ENCODE measurements at places on chromosomes 1 and 21.
A peak's percentile ranks its signal among the peaks of the same experiment; 100 is the strongest.

DNA sequence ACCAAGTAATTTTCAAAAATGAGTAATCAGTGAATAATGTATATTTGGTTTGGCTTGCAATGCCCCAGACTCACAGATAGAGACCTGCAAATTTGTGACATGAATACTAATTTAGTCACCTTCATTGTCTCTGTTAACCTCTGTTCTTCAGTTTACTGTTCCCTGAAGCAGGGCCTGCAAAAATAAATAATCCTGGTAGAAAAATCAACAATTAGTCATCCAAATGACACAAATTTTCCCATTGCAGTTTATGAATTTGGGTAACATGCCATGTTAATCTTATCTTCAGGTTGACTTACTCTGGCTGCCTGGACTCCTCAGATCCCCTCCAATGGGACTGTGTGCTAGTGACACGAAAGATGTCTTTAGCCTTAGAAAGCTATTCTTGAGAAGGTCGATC, 289.5 kb downstream of the PAPPA2 start:
- no peak for DNase-seq

DNA sequence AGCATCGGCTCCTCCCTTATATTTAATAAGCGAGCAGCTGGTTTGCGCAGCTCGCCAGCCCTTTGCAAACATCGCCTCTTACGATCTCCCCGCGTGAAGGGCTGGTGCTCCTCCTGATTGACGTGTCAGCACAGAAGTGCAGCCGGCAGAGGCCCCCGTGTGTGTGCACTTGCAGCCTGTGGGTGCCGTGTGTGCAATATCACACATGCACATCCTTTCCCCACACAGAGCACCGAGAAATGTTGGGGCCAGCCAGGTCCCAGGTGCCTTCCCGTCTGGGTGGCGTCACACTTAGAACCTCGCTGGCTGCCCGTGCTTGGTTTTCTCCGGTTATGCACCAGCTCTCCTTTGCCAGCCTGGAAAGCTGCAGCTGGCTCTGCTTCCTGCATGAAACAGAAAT, 126.6 kb upstream of the AJAP1 start:
- DNase-seq, result peak; percentile 38

DNA sequence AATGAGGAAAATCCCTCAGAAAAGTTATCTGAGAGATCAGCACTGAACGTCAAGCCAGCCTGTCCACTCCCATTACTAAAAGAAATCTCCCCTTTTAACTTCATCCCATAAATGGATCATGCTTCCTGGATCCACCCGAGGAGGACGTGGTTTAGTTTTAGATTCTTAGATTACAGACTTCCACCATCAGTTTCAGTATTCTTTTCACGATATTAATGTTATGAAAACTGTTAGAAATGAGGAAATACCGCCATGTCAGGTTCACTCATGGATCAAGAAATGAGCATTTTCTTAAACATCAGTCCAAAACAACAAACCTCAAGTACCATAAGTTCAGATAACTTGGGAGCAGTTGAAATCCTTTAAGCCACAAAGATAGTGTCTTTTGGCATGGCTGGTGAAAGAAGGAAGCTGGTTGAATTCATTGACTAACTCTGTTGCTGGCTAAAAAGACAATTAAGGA, 49.8 kb downstream of the NFIA start:
- no peak for DNase-seq

DNA sequence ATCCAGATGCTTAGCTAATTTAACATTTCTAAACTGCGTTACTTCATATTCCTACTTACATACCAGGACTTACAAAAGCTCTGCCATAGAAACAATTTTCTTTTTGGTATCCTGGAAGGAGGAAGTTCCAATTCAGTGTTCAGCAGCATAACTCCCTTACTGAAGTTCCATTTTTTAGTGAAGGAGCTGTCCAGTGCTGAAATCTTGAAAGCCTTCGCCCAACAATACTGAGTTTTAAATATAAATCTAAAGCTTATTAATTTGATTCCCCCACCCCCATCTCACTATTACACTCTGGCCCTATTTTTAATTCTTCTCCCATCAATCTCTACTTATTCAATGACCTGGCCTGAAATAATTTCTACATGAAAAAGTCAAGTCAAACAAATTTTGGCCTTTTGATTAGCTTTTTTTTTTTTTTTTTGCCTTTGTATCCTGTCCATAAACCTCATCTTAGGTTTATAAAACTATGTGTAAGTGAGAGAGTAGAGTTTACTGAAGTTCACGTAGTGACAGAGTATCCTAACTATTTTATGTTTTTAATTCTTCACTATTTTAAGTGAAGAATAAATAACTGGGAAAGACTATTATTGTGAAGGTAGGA, 323.0 kb upstream of the PLD5 start:
- no peak for DNase-seq

DNA sequence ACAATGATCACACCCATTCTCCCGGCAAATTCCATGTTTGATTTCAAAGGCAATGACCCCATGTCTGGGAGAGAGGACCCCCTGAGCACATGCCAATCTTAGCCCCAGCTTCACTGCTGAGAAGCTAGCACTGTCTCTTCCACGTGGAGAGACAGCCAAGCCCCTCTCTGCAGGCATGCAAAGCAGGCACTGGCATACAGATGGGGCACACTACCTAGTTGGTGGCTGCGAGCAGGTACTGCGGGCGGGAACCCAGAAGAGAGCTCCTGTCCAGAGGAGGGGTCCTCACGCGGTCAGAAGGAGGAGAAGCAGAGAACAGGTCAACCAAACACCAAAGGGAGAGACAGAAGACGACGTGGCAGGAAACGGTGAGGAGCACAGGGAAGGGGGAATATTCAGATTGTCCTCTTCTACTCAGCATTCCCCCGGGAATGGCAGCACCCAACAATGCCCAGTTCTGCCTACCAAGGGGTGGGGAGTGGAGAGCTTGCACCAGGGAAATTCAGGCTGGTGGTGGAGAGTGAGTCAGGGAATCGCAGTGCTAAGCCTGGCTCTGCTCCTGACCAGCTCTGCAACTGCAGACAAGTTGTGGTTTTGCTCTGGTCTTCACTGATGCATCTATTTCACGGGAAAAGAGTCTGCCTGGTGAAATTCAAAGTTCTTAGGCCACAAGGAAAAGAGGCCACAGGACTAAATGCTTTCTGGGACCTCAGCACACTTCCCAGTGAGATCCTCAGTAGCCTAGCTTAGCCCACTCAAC, 48.1 kb upstream of the GOLT1A start:
- no peak for DNase-seq

GRCh38 chr1:183567584-183567983, 22.7 kb downstream of the NCF2 start:
- DNase-seq, result no peak

GRCh38 chr1:2983706-2984398, 37.4 kb upstream of the ACTRT2 start:
- no peak for DNase-seq

DNA sequence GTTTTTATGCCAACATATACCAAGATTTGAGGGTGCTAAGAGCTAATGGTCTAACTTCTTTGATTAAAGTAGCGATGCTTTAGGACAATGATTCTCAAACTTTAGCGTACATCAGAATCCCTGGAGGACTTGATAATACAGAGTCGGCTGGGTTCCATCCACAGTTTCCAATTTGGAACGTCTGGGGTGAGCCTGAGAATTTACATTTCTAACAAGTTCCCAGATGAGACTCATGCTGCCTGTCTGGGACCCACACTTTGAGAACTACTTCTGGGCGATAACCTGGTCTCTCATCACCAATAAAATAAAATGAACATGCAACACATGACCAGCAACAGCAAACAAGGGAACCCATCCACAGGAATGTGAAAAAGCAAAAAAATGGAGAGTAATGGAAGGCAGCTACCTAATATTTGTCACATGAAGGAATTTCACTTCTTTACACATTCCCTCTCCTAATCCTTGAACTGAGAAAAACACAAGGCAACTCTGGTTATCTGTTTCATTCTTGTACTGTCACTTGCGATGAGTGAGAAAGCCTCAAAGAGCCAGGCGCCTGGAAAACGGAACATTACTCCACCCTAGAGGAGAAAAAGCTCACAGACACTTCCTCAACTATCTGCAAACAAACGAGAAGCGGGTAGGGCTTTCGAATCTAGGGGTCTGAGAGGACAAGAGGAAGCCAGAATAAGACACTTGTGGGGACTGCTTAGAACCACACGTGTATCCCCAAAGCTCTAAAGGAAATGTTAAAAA, 14.0 kb downstream of the HSF2BP start:
- peak; percentile 62 for DNase-seq

GRCh38 chr1:231781892-231782291, 155.3 kb downstream of the DISC1 start:
- no peak for DNase-seq

- DNase-seq, result no peak
Observed at GRCh38 chr1:232306269-232306961, 323.5 kb downstream of the SIPA1L2 start.

GRCh38 chr1:183019860-183020259, 3.4 kb upstream of the LAMC1 start:
- DNase-seq, result no peak

DNA sequence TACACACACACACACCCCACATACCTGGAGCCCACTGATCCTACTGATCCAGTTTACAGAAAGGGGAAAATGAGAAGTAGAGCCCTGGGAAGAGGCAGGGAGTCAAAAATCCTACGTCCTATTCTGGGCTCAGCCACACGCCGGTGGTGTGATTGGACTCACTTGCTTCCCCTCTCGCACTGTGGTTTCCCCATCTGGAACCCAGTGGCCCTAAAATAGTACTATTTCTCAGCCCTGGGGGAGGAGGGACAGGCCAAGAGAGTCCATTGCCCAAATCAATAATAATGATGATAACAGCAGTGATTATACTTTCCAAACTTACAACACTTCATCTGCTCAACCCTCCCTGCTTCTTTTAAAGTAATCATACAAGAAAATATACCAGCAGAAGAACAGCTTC, 2.9 kb upstream of the PIGR start:
- peak; percentile 53 for DNase-seq

GRCh38 chr1:199067483-199067882, 428.6 kb downstream of the PTPRC start:
- no peak for DNase-seq

Measured in Ammon's horn (tissue), 1 donor.